ENCODE measurements at places on chromosomes 5 and 9. TPM values are rescaled to one million over a fixed set of nuclear protein-coding genes. Genes with fewer than 3 reads are reported as not detected.

Gene CDX1
- polyA plus RNA-seq: 1.7 TPM

Gene MCIDAS
- polyA plus RNA-seq: not detected

Gene SEMA6A
- polyA plus RNA-seq: 53.9 TPM

GRCh38 chr9:2837915-2838314 is 6.0 kb downstream of the PUM3 start:
- peak; percentile 39 for DNase-seq

GRCh38 chr5:172140866-172141265 is 47.2 kb downstream of the STK10 start:
- no peak for DNase-seq

GRCh38 chr9:133115604-133116345 is 5.3 kb downstream of the RALGDS start:
- DNase-seq: no peak

GRCh38 chr9:136964171-136964689 is 12.2 kb downstream of the LCN12 start:
- no peak for DNase-seq

- no peak for DNase-seq
These were observed 34.9 kb downstream of the PCDH1 start for GRCh38 chr5:141843156-141843927.

- no peak for DNase-seq
These were observed 448.8 kb downstream of the TLE4 start for GRCh38 chr9:80020530-80020929.

GRCh38 chr5:155651-156410 is 35.5 kb upstream of the LRRC14B start:
- no peak for DNase-seq

DNA sequence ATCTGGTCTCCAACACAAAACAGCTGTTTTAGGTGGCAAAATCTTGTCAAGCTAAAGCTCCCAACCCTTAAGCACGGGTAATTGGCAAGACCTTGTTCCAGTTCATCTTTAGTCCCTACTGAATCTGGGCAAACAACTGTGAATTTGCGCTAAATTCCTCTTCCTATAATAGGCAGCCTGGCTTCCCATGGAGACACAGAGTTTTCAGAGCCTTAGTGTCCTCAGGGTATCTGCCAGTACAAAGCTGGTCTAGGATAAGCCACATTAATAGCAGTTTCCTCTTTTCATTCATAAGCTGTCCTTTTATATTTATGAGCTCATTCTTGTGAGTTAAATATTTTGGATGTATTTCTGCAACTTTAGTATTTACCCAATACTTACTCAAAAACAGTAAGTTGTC is 59.5 kb downstream of the FGF10 start:
- no peak for DNase-seq

GRCh38 chr9:89548071-89548638 is 50.2 kb upstream of the SEMA4D start:
- DNase-seq: peak; percentile 38

DNA sequence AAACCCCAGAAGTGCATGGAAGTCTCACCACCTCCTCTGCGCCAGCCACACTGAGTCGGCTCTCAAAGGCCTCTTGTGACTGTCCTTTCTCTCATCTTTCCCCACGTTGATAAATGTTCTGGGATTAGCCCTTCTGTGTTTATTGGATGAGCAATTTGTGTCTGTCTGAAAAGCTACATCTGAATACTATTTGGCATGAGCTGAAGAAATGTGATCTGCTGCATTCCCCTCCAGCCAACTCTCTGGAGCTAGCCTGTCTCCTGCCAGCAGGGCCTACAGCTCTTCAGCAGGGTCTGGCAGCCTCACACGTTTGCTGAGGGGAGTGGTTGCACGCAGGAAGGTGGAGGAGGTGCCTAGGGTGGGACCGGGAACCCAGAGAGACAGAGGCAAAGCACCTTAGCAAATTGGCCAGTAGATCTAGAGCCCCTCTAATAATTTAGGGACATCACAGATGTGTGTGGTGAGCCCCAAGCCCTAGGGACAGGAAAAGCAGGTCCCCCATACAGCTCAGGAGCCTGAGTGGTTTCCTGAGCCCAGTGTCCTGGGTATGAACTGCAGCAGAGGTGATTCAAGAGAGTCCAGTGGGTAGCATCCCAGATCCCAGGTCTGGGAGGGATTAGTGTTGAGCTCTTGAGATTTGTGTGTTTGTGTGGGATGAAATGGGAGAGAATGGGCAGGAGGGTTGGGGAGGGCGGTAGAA is 20.5 kb upstream of the B4GALT1 start:
- DNase-seq: peak; percentile 96

DNA sequence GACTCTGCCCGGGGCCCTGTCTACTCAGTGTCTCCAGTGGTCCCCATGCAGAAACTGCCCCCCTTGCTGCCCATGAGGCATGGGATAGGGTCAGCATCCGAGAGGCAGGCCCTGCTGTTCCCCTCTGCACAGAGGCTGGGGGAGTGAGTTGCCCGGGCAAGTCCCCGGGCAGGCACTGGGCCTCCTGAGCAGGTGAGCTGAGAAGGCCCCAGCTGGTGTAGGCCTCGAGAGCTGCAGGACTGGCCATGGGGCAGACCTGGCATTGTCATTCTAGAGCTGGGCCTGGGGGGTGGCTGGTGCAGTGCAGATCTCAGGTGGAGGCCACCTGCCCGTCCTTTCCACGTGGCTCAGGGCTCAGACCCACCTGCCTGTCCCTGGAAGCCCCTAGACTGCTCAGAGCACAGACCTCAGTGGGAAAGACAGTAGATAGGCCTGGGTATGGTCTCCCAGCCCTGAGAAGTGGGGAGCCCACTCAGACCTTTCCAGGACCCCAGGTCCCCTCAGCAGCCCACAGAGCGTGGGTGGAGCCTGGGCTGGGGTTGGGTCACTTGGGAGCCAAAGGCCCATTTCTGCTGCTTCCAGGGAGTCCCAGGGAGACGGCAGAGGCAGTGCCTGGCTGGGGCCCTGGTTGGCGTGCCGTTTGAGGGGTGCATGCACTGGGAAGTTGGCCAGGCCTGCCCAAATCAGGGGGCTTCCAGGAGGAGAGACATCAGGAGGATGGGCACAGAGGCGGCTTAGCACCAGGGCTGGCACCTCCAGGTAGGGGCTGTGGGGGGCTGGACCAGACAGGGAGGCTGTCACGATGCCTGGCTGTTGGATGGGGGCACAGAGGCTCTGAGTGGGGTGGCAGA is 4.8 kb upstream of the NOTCH1 start:
- DNase-seq: no peak

DNA sequence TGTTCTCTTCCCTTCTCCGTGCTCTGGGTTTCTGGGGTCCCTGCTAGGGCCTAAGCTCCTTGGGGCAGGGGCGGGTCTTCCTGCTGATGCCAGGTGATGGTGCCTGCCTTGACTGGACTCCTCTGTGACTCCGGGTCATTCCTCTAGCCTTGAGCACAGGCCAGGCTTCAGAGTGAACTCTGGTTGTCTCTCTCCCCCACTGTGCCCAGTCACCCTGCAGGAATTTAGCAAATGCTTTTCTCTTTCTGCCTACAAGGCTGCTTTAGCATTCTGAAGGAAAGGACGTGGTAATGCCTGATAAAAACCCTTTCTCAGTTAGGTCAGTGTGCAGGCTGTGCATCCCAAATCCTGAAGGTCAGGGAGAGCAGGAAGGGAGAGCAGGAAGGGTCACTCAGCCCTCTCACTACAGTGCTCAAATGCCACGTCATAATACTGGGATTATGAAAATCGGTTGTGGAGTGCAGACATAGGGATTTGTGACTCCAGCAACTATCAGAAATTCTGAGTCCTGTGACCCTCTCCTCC is 2.7 kb downstream of the CXCL14 start:
- no peak for DNase-seq

DNA sequence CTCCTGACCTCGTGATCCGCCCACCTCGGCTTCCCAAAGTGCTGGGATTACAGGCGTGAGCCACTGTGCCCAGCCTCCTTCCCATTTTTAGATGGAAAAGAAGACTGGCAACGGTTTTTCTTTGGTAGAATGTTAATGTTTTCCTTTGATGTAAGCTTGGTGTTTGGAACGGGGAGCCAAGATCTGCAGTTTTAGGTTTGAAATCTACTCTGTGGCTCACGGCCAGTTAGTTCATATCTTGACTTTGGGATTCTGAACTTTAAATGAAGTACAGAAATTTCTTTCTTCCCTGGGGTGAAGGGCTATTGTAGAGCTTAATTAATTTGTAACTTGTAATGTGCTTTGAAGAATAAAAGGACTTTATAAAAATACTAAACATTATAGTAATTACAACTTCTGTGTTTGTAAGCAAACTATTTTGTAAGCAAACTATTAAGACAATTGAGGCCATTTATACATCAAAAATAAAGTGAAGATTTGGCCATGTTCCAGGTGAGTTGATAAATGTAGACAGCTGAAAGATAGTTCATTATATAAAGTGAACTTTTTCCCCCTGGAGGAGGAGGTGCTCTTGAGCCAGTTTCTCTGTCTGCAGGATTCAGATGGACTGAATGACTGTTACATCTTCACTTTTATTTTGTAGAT is 117.1 kb upstream of the TUT7 start:
- DNase-seq: no peak

- peak; percentile 95 for DNase-seq
These were observed 617.8 kb downstream of the PDE4D start for GRCh38 chr5:59275510-59276324.
